ENCODE measurements at places on chromosomes 1 and 21. TPM values are rescaled to one million over a fixed set of nuclear protein-coding genes. Genes with fewer than 3 reads are reported as not detected.

The S100A2 gene
- total RNA-seq = 10.8 TPM

The IFNAR1 gene
- 6.4 TPM for total RNA-seq

The GLRX2 gene
- 13.1 TPM for total RNA-seq

The OR2AK2 gene
- not detected for total RNA-seq

The CDCA8 gene
- total RNA-seq = 45.2 TPM

The NPHS2 gene
- total RNA-seq = not detected

The ADIPOR1 gene
- 61.1 TPM for total RNA-seq

The MARK1 gene
- 0.89 TPM for total RNA-seq

The SHE gene
- total RNA-seq = not detected

The LINGO4 gene
- total RNA-seq = not detected

The DNAJC6 gene
- 0.50 TPM for total RNA-seq

The GJA8 gene
- not detected for total RNA-seq

The S100A3 gene
- 11.6 TPM for total RNA-seq

The AIRE gene
- total RNA-seq = not detected

The ITGB2 gene
- 0.34 TPM for total RNA-seq

The ATP6V1G3 gene
- not detected for total RNA-seq

The PYHIN1 gene
- total RNA-seq = not detected

The TFF2 gene
- not detected for total RNA-seq

The FAM151A gene
- total RNA-seq = not detected

The APCS gene
- not detected for total RNA-seq

The PGLYRP4 gene
- total RNA-seq = not detected

The COL8A2 gene
- total RNA-seq = 1.3 TPM

The AMY1B gene
- total RNA-seq = not detected

The ERG gene
- not detected for total RNA-seq

The NRIP1 gene
- 14.1 TPM for total RNA-seq

The ITLN2 gene
- not detected for total RNA-seq

The CHODL gene
- total RNA-seq = 0.15 TPM

The HAO2 gene
- not detected for total RNA-seq

The OPRD1 gene
- not detected for total RNA-seq

The TMEM234 gene
- total RNA-seq = 11.9 TPM
